ENCODE measurements at places on chromosomes 6 and 20.

- no peak for DNase-seq
Observed at GRCh38 chr6:138092686-138093085, 14.5 kb downstream of the PERP start.

DNA sequence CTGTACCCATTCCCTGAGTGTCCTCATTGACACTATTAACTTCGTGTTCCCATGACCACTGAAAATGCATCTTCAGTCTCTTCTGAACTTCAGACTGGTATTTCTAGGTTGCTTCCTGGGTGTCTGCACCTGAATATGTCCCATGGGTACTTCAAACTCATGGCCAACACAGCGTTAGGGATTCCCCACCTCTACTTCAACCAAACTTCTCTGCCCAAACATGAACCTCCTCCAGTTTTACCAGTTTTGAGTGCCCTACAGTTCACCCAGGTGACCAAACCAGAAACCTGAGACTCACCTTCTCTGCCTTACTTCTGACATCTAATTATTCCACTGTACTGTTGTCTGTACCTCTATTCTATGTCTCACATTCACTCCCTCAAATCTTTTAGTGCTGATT, 99.5 kb upstream of the SUPT3H start:
- no peak for DNase-seq

GRCh38 chr6:112842330-112842685, 495.2 kb downstream of the RFPL4B start:
- DNase-seq: no peak

DNA sequence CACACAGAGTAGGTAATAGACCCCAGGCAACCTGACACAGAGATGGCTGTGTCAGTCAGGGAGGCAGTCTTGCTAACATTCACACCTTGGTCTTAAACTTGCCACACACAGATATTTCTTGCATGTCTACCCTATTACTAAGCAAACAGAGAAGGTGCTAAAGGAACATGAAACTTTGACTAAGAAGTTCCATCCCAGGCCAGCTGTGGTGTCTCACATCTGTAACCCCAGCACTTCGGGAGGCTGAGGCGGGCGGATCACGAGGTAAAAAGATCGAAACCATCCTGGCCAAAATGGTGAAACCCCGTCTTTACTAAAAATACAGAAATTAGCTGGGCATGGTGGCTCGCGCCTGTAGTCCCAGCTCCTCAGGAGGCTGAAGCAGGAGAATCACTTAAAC, 222.4 kb upstream of the JARID2 start:
- no peak for DNase-seq

- no peak for DNase-seq
Observed at GRCh38 chr6:158536891-158537798, 22.7 kb upstream of the TMEM181 start.

- no peak for DNase-seq
Observed at GRCh38 chr6:16704401-16705045, 56.7 kb downstream of the ATXN1 start.

DNA sequence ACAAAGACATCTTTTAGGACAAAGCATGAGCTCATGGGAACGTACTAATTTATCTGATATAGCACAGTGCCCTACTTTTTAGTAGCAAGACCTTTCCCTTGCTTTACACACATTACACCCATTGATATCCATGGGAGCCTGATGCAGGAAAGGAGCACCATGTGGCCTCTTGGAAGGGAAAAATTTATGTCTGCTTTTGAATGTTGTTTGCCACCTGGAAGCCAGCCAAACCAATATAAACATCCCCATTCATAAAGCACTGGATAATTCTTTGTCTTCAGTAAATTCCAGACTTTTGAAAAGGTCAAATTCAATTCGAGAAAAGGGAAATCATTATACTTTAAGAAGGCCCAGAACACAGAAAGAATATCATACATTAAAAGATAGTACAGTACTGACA, 152.3 kb upstream of the BEND6 start:
- DNase-seq: no peak

All from activated gamma-delta T cell treated with Interleukin-2 at 50 U/mL for 16 hours (primary cell).